Astrocyte (in vitro differentiated cells and primary cell): ENCODE measurements at places on chromosomes 1 and 21.

- no peak for DNase-seq
These were observed 9.9 kb downstream of the MYOM3 start for GRCh38 chr1:24101796-24102586.

GRCh38 chr1:116495535-116495934 lies 75.3 kb downstream of the CD58 start:
- peak; percentile 29 for DNase-seq

GRCh38 chr1:26787381-26787705 lies 407 bp upstream of the PIGV start:
- DNase-seq = peak; percentile 59

DNA sequence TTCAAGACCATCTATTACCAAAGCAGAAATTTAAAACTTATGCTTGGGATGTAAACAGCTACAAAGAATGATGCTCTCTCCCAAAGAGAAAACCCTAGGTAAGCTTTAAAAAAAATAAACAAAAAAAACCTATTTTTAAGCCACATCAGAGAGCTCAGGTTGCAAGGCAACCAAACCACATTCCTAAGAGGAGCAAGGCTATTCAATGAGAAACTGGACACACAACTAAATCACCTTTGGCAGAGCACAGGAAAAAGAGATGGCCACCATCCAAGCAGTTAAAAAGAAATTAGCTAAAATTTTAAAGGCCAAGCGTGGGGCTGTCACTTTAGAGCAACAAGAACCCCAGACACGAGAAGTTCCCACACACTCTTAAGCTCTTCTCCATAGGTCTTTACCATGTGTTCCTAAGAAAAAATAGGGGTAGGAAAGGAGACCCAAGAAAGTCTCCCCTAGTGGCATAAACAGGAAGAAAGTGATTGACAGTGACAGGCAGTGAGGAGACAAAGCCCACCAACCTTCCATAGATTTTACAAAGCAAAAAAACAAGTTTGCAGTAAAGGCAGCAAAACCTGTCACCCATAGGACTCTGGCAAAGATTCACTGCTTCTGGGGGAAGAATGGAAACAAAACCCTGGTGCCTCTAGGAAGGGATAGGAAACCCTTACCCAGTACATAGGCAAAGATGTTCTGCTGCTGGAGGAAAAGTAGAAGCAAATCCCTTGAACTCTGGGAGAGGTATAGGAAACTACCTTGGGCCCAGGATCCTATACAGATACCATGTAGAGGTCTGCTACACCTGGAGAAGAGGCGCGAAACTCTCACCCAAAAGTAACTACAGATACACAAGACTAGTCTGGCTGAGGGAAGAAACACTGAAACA lies 68.5 kb downstream of the FOXJ3 start:
- peak; percentile 30 for DNase-seq

DNA sequence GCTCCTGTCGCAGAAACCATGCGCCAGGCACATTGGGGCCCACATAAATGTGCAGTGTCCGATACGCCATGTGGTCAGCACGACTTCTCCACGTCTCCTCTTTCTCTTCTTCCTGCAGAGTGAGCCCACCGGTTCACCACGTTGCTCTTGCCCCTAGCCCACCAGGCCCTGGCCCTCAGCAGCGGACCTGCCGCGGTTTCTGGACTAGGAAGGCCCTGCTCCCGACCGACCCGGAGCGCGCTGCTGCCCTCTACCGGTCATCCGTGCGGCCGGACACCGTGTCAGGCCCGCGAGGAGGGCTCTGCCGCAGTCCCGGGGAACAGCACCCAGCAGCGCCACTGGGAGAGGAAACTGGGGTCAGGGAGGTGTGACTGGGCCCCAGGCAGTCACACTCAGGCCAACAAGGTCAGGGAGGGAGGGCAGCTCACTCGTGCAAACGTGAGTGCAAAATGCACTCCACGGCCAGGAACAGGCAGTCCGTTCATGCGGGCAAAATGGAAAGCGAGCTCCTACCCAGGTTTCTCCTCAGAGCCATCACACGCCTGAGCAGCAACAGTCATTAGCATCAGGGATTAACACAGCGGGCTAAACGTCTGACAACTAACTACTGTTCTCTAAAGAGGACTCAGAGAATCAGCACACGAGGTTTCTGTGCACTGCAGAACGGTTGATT lies 13.7 kb downstream of the TLR5 start:
- DNase-seq = peak; percentile 14

DNA sequence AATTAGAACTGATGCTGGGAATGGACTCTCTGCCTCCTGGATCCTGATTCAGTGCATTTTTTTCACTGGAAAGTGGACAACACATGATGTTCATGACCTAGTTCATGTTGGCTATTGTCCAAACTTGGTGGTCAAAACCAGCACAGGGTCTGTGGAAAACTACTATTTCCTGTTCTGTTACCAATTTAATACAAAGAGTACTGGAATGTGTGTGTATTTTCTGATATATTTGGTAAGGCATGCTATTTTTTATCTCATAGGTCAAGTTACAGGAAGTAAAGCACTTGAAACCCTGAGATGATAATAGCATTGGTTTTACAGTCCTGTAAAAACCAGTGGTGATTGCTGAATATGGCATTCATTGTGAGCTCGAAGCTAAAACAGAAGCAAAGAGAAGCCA lies 89.9 kb downstream of the SGIP1 start:
- peak; percentile 88 for DNase-seq
